ENCODE measurements at places on chromosomes 2 and 18.

DNA sequence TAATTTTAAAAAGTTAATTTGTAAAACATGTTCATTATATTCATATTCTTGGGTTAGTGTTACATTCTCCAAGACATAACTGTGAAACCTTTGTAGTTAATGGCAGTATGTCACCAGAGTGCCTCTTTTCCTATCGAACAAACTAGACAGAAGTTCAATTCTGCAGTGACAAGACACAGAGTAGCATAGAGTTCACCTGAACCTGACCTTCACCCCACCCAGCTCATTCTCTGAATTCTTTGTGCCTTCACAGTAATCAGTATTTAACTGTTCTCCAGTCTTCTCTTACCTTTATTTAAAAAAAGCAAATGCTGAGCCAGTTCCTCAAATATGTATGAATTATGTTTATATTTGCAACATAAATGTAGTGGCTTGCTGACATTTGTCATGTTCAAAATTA lies 52.9 kb upstream of the CHMP1B start:
- DNase-seq: no peak

- peak; percentile 46 for DNase-seq
Measured at GRCh38 chr2:150548527-150548926, 61.1 kb upstream of the RND3 start.

DNA sequence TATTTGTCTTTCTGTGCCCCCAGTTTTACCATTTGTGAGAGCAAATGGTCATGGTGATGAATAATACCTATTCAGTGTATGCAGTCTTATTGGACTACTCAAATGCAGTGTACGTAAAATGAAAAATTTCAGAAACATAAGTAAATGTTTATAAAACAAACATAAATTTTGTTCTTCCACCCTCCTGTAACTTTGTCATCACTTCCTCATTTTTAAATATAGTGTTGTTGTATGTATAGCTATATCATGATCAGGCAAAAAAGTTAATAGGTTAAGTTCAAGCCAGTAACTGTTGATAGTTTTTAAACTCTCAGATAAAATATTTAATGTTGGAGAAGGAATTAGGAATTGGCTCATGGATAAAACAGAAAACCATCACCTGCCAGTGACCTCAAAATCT lies 93.2 kb downstream of the KLF7 start:
- DNase-seq: no peak

- DNase-seq: no peak
Measured at GRCh38 chr2:54473851-54474250, 17.7 kb downstream of the SPTBN1 start.

DNA sequence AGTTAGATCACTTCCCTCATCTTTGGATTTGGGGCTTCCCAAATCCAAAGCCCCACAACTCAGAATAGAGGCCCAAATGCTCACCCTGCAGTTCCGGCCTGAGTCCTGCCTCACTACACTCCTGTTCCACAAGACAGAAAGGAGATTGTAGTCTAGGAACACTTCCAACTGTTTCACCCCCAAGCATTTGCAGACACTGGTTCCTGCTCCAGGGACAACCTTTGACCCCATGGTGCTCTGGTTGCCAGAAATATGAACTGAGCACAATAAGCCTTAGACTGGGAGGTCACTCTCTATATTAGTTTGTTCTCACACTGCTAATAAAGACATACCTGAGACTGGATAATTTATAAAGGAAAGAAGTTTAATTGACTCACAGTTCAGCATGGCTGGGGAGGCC lies 49.0 kb downstream of the HRH4 start:
- no peak for DNase-seq

- no peak for DNase-seq
Measured at GRCh38 chr18:1665079-1665478, 760.4 kb downstream of the ADCYAP1 start.

- no peak for DNase-seq
Measured at GRCh38 chr18:2855560-2856350, 8.9 kb downstream of the EMILIN2 start.

DNA sequence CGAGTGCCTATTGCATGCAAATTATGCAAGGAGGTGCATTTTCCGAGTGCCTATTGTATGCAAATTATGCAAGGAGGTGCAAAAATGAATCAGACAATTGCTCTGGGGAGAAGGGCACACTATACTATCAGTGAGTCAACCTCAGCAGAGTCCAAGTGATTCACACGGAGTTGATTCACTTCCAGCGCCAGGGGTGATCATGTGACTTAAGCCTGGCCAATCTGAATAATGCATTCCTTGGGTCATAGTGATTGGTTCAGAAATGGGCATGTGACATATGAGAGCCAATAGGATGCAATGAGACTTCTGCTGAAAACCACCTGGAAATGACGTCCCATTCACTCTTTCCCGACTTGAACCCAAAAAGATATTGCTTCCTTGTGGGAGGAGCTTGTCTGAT lies 152.2 kb downstream of the DAW1 start:
- no peak for DNase-seq

GRCh38 chr2:215567504-215567903 lies 131.6 kb upstream of the FN1 start:
- no peak for DNase-seq

DNA sequence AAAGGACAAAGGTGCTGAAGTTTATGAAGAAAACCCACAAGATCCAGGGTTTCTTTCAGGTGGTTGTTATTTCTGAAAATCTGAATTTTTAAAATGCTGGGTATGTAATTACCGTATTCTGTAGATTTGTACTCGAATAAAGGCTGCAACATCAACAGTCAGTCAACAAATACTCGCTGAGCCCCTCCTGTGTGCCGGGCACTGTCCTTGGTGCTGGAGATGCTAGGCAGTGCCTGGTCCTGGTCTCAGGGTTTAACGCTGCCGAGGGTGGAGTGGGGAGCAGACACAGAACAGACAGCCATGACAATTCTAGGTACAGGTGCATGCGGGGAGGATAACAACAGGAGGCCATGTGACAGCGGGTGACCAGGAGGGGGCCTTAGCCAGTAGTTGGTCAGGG lies 27.2 kb upstream of the PDIA6 start:
- DNase-seq: no peak

All from COLO829 (cell line).